RCC 7860 (cell line): ENCODE measurements at places on chromosomes 6 and 20.

GRCh38 chr6:4478098-4478497, 298.1 kb upstream of the CDYL start:
- DNase-seq = no peak

- no peak for DNase-seq
These were observed 1244.8 kb downstream of the EPHA7 start for GRCh38 chr6:92174398-92175073.

DNA sequence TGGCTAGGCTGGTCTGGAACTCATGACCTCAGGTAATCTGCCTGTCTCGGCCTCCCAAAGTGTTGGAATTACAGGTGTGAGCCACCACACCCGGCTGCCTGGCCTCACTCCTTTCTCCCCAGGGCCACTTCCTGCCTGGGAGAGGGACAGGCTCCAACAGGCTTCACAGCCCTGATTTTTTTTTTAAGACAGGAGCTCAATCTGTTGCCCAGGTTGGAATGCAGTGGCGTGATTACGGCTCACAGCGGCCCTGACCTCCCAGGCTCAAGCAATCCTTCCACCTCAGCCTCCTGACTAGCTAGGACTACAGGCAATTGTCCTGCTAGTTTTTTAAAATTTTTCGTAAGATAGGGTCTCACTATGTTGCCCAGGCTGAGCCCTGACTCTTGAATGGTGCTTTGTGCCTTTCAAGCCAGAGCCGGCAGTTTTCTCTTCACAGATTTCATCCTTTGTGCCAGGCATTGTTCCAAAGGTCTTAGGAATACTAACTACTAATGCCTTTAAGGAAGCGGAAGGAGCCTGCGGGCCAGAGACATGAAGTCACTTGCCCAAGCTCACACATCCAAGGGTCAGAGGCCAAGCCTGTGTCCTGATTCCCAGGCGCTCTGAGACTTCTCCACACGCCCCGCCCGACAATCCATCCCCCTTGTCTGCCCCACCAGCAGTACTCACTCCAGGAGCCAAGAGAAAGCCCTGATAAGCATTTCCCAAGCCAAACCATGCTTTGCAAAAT, 19.2 kb downstream of the CAPN11 start:
- DNase-seq = no peak

GRCh38 chr6:157385482-157385881, 4.5 kb downstream of the ZDHHC14 start:
- no peak for DNase-seq

DNA sequence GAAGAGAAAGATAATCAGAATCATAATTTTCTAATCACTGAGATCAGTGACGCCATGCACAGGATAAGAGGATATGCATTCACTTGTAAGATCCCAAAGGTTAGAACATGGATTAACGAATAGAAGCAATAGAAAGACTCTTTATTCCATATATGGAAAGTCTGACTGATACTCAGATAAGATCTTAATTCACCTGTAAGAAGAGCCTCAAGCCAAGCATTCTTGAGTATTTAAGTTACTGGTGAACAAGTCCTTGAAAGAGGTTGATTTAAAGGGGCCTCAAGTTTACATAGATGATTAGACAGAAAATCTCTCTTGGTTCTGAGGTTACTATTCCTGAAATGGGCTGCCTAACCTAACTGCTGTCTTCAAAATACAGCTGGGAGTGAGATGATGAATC, 53.8 kb upstream of the MTRF1L start:
- no peak for DNase-seq

GRCh38 chr6:43942011-43942442, 172.0 kb downstream of the VEGFA start:
- no peak for DNase-seq

DNA sequence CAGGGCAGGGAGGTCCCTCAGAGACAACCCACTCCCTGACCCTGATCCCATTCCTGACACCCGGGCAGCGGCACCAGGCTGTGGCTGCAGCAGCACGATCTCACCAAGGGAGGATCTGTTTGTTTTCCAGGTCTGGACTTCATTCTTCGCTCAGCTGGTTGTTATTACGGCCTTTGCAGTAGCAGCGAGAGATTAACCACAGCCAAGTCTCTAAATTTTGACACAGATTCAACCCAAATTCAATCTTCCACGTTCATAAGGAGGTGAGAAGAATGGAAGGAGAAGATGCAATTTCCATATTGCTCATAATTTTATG, 91.1 kb upstream of the THBS2 start:
- DNase-seq = no peak

DNA sequence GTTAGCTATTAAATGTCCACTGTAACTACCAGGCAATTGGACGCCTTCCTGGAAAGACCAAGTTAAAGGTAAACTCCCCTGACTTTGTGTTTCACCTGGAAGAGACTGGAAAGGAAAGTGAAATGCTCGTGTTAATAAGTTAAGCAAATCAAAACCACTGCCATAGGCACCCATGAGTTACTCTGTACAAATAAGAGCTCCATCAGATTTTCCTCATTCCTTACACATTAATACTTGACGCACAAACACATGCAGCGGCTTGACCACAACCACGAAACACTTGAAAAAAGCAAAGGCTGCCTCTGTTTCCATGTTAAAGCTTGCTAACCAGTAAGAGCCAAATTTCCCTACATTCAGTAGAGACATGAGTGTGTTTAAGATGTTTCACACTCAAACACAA, 19.8 kb downstream of the GCM1 start:
- DNase-seq = peak; percentile 66

DNA sequence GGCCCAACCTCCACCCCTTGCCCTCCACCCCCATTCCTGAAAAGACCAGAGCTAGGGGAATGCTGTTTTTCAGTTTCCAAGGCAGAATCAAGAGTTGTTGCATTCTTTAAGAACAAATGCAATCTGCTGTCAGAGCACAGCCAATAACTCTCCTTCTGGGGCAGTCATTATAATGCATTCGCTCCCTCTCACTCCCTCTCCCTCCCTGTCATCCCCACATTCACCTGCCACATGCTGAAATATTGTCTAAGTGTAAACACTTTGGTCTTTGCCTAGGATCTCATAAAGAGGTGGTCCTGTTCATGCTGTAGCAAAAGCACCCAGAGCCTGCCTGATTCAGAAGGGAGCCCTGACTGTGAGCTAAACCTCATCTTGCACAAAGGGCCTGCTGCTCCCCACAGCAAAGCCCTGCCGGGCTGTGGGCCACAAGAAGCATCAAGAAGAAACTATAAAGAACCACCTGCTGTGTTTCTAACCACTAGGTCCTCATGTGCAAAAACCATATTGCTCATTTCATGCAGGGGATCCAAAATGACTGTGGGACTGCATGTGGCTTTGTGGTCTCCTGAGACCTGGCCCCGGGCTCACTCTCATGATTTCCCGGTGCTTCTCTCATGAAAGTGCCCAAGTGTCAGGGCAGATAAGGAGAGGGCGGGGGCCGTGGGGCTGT, 85.6 kb downstream of the GPR6 start:
- DNase-seq = no peak

DNA sequence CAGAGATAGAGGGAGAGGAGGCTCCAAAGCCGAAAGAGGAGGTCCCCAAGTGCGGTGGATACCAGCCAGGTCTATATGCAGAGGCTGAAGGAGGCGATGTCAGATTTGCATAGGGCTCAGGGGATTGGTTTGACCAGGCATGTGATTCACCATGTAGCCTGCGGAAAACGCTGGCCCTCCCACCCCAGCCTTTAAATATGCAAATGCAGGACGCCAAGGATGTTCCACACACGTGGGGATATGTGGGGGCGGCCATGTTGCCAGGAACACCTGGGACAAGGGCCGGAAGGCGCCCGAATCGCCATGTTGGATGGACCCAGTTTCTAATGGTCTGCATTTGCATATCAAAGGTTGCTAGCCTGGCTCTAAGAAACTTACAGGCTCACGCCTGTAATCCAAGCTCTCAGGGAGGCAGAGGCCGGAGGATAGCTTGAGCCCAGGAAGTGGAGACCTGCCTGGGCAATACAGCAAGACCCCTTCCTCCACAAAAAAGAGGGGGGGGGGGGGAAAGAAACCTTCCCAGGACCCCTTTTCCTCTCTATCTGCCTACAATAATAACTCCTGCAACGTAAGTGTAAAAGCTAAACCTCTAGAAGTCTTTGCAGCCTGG, 110.5 kb downstream of the TULP4 start:
- no peak for DNase-seq

DNA sequence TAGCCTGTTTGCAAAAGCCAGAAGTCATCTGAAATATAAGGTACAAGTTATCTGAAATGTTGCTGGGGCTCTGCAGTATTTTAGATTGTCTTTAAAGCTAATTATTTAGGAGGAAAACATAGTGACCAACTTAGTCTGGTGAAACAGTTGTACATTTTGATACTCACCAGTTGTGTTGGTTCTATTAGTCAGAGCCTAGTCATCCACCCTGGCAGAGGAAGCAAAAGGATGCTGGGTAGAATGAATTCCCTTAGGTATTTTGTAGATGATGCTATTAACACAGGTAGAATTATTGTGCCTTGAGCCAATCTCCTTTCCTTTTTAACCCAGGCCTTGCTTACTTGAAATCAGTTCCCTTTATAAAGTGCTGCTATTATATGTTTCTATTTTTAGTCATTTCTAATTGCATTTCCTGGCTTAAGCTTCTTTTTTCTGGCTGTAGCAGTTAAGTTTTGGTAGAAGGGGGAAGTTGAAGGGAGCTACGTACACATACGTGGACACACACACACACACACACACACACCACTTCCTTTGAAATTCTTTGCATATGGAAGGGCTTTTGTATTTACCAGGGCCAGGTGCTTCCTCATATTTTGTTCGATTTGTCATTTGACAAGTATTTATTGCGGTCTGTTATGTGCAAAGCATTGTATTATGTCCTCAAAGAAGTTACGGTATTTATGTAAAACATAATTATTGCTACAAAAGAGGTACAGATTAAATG, 82.4 kb downstream of the RTN4IP1 start:
- DNase-seq = peak; percentile 68

GRCh38 chr6:116221067-116221466, 32.8 kb downstream of the TSPYL4 start:
- DNase-seq = no peak

GRCh38 chr20:36631646-36632045, 14.3 kb downstream of the SLA2 start:
- DNase-seq = peak; percentile 34

DNA sequence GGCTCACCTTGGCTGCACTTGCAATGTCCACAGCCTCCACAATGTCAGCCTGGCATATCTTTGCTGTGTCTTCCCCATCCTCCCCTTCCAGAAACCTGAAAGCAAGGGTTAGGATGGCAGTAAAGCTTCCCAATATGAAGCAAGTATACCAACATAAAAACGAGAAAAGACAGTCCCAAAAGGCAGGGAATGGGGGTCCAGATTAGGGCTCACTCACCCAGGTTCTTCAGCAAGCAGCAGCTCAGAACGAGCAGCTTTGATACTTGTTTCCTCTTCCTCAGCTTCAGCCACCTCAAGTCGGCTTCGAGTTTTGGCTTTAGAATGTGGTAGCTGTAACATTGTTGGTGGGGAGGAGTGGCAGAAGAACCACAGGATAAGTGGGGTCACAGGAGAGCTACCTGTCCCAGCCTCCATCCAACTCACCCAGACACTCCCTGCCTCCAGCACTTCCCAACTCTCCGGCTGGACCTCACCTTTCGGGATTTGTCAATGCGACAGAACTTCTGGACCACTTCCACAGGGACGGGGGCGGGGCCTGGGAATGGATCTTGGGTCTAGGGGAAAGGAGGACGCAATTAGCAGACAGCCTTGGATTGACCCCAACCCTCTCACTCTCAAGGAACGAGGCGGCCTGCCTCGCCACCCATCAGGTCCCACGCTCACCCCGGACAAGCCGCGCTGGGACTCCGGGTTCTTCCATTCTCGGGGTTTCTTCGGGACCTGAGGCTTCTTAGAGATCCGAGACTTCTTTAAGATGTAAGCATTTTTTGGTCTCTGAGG, 708 bp downstream of the WDR46 start:
- DNase-seq = no peak

DNA sequence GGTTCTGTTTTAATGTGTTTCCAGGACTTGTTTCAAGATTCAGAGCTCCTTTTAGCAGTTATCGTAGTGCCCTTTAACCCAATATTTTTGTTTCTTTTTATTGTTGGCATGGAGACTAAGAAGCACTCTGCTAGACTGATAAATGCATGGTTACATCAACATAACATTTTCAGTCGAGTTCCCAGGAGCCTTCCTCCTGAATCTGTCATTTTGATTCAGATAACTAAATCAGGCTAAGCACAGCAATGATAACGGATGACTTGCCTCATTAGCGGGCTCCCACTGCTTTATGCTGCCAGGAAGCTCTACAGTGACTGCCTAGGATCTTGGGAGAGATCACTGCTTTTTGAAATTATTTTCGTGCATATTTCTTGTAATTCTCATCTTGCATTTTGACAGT, 772.8 kb upstream of the GJE1 start:
- no peak for DNase-seq

- DNase-seq = peak; percentile 6
These were observed 228.0 kb upstream of the FAM83B start for GRCh38 chr6:54618572-54618971.

GRCh38 chr20:1841554-1842140, 53.6 kb upstream of the SIRPA start:
- DNase-seq = no peak

GRCh38 chr6:53979468-53980067, 131.7 kb upstream of the MLIP start:
- DNase-seq = no peak

DNA sequence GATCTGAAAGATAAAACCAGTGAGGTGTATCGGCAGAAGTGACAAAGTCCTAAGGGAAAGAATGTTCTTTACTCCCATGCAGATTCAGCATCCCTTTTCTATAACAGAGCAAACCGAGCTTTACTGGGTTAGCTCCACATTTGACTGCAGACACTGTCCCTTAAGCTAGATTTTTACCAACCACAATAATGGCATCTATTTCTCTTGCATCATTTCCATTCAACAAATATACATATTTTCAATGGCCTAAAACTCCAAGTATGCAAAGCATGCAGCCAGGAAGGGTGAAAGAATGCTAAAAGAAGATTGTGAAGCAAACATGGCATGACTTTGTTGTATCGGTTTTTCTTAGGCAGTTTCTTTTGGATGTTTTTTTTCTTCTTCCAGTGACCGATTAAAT, 255.4 kb downstream of the OGFRL1 start:
- peak; percentile 10 for DNase-seq

- peak; percentile 42 for DNase-seq
These were observed 138.0 kb downstream of the NFATC2 start for GRCh38 chr20:51404297-51405060.

DNA sequence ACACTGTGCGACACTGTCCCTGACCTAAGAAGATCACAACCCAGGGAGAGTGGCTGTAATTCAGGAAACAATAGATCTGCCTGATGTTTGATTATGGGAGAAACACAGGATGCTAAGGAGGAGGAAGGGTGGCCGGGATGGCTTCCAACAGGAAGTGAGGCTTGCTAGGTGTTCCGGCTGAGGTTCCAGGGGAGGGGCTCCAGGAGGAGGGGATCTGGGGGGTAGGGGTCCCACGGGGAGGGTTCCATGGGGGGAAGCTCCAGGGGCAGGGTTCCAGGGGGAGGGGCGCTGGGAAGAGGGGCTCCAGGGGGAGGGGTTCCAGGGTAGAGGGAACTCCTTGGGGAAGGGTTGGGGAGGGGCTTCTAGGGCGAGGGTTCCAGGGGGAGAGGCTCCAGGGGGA, 48.6 kb downstream of the DAAM2 start:
- no peak for DNase-seq

DNA sequence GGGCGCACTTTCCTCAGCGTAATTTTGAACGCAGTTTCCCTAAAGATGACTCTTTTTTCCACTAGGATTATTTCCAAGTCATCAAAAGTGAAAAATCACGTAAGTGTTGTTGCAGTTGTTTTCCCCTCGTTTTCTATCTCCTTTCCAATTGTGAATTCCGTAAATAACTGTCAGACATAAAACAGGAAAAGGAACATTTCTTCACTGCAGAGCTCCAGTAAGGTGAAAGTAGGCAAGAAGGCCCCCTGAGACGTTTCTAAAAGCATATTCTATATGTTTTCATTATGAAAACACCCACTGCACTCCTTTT, 17.8 kb downstream of the HIVEP2 start:
- no peak for DNase-seq
